Activated T-helper 17 cell treated with anti-CD3 and anti-CD28 coated beads, Interleukin-2, amount 50 U/mL, for 72 hours (primary cell): ENCODE measurements at places on chromosomes 13 and 19. TPM values are rescaled to one million over a fixed set of nuclear protein-coding genes. Genes with fewer than 3 reads are reported as not detected.
A peak's percentile ranks its signal among the peaks of the same experiment; 100 is the strongest.

DNA sequence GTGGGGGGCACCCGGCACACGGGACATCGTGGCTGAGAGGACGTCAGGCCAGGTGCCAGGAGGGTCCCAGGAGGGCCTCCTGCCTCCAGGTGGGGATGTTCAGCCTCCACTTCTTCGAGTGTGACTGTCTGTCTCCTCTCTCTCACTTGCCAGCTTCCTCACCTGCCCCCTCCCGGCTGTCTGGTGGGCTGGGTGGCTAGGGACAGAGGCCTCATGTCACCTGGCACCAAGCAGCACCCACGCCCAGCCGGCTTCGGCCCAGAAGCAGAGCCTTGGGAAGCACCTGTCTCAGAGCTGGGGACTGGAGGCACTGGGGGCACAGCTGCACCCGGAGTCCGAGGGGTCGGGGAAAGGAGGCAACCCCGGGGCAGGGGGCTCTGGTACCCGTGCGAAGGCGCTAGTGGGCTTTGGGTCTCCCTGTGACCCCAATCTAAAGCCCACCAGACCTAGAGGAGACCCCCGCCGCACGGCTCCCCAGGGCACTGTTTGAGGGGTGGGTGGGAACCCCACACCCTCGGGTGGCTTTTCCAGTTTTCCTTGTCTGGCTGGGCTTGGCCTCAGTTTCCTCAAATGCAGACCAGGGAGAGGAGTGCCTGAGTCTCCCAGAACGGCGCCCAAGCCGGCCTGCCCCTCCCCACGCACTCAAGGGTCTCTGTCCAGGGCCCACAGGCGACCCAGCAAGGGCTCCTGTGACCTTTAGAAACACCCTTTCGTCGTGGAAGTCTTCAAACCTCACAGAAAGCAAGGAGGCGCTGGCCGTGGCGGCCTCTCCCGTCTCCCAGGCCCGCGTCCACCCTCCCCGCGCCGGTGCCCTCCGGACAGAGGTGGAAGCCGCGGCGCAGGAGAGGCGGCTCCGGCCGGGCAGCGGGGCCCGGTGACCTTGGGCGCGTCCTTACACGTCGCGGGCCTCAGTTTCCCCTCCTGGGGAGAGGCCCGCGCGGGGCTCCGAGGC is 664 bp upstream of the HCN2 start:
- ATAC-seq, result no peak

- ATAC-seq, result peak; percentile 79
Observed at GRCh38 chr13:44934724-44935123, 54.5 kb downstream of the NUFIP1 start.

GRCh38 chr19:29547361-29547960 is 21.7 kb downstream of the VSTM2B start:
- no peak for ATAC-seq

The PRKCG gene
- not detected for total RNA-seq

DNA sequence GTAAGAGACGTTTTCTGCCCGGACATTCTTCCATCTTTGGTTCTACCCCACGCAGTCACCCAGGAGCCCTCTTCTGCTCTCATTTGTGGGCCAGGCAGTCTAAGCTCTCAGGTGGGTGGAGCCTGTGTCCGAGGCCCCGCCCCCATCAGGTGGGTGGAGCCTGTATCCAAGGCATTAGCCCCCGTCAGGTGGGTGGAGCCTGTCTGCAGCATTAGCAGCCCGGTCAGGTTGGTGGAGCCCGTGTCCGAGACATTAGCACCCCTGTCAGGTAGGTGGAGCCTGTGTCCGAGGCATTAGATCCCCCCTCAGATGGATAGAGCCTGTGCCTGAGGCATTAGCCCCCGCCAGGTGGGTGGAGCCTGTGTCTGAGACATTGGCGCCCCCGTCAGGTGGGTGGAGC is 45.5 kb upstream of the C13orf46 start:
- ATAC-seq, result peak; percentile 31

The ZNF358 gene
- 2.9 TPM for total RNA-seq

GRCh38 chr13:44368599-44369368 is 4.8 kb upstream of the SERP2 start:
- no peak for ATAC-seq

DNA sequence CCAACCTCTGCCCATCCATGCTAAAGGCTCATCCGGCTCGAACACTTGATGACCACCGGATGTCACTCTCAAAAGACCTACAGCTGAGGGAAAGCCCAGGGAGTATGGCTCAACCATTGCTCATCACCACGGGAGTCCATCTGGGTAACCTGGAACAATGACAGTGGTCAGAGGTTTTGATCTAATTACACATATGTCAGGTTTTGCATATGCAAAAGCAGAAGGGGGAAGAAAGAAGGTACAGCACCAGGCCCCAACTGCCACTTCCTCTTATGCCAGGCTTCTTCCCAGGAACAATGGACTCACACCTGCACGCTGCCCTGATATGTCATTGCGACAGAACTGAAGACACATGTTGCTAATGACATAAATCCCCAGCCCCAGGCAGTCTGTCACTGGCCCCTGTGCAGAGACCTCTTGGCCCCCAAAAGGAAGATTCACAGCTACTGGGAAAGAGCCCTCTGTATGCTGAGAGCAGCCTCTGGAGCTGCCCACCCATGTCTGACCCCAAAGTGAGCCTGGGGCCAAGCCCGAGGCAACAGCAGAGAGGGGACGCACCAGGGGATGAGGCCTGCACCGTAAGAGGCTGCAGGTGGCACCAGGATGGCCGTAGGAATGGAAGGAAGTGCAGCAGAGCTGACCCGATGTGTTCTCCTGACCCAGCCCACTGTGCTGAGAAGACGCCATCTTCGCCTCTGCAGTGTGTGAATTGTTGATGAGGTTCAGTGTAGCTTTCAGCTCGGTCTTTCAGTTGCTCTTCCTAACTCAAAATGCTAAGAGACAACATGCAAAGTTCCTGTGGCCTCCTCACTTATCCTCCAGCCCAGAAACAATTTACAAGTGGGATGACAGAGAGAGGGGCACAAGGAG is 26.3 kb downstream of the EPS15L1 start:
- ATAC-seq, result peak; percentile 56

DNA sequence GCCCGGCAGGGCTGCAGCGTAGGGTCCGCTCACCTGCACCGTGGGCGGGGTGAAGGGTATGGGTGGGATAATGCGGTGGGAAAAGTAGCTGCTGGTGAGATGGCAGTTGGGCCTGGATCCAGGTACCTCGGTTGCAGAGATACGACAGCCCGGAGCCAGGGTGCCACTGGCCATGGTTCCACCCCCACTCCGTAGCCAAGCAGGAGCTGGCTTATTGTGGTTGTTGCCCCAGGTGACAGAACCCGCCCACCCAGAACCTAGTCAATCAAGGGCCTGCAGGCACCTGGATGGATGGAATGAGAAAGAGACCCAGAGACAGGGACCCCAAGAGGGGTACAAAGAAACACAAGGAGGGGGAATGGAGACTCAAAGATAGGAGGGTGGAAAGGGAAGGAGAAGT is 3.5 kb upstream of the LHB start:
- no peak for ATAC-seq

DNA sequence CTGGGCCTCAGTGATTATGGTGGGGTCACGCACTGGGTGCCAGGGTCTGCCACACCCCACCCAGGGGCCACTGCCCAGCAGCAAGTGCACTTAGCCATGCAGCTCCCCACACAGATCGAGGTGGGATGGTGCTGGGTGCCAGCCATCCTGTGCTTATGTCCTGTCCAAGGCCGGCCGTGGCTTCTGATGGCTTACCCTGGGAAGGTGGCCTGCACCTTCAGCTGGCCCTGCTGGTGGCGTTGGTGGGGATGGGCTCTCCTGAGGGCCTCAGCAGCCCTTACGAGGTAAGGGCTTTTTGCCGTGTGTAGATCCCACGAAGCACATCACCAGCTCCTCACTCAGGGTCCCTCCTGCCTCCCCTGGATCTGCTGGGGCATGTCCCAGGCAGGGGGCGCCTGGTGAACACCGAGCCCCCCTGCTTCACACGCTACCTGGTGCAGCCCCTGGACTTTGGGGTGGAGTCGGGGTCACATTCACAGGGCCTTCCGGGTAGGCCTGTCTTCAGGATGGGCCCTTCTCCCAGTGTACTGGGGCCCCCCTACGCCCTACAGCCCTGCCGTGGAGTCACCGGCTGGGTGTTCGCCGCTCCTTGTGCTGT is 46.6 kb downstream of the CRTC1 start:
- no peak for ATAC-seq

DNA sequence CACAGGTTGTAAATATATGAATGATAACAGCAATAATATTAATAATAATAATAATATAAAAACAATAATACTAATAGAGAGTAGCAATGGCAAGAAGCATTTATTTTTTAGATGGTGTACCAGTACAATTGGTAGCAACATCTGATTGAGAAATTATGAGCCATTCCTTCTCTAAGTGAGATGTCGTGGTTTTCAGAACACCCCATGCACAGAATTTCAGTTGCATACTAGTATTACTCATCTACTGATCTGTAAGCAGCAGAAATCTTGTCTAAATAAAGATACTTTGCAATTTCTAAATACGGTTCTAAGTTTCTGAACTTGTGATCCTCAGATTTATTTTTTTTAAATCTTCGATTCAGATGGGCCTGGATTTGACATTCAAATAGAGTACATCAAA is 788.0 kb upstream of the ATXN8OS start:
- no peak for ATAC-seq

The PCP2 gene
- total RNA-seq, result 19.5 TPM

DNA sequence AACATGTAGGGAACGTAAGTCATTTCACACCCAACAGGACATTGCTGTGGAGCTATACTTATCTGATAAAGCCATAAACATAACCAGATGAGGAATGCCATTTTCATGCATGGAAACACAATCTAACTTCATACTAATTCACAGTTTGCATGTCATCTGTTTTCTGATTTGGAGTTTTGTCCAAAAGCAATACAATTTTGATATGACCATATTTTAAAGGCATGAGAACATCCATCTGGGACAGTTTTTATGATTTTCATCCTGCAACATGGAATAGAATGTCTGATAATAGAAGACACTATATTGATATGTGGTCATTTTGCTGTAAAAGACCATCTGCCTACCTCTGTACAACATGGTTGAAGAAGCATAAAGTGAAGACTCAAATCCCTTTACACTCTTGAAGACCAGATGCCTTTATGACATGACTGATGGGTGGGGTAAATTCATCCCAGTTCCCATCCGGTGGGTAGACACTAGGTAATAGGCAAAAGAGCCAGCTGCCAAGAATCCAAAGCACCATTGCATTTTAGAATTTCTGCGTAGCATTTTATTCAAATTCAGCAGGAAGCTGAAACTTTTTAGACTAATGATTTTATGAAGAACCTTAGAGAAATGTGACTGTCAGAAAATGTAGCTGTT is 309.8 kb downstream of the LMO7 start:
- ATAC-seq, result no peak

DNA sequence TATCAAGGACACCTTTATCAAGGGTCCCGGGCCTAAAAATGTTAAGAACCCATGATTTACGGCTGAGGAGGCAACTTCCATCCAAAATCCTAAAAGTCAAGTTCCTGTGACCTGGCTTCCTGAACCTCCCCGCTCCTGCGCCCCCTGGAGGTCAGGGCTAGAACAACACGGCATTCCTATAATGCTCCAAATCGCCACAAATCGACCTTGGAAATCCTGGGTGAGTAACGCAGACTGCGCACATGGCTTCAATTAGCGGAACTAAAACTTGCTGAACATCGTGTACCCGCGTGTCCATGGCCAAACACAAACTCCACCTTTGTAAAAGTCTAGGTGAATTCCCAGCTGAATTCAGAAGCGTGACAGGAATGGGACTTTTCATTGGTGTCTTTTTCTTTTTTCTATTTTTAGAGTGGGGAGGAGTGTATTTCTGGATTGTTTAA is 4.3 kb upstream of the C5AR1 start:
- ATAC-seq, result no peak

DNA sequence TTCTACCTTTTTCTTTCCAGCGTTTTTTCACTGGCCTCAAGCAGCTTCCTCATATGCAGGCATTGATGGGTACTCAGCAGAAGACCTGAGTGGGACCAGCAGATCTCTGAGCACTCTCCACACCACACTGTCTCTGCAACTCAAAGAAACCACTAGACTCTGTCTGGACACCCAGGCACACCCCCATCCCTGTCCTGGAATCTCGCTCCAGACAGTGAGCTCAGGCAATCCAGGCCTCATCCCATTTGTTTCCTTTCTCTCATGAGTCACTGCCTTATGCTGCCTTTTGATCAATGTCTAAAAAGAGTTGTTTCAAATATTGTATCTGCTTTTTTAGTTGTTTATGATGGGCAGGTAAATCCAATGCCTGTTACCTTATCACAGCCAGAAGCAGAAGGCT is 19.7 kb upstream of the POP4 start:
- no peak for ATAC-seq

The ZNF611 gene
- total RNA-seq, result 19.9 TPM

The DCLK1 gene
- total RNA-seq, result not detected

GRCh38 chr13:44573790-44574465 is 2.2 kb downstream of the TSC22D1 start:
- no peak for ATAC-seq

- no peak for ATAC-seq
Observed at GRCh38 chr19:4042731-4043082, 24.0 kb downstream of the ZBTB7A start.

- no peak for ATAC-seq
Observed at GRCh38 chr19:30653646-30654386, 281.6 kb downstream of the ZNF536 start.

- ATAC-seq, result peak; percentile 66
Observed at GRCh38 chr19:17841810-17842662, 5.7 kb downstream of the JAK3 start.

The RFPL4A gene
- not detected for total RNA-seq

DNA sequence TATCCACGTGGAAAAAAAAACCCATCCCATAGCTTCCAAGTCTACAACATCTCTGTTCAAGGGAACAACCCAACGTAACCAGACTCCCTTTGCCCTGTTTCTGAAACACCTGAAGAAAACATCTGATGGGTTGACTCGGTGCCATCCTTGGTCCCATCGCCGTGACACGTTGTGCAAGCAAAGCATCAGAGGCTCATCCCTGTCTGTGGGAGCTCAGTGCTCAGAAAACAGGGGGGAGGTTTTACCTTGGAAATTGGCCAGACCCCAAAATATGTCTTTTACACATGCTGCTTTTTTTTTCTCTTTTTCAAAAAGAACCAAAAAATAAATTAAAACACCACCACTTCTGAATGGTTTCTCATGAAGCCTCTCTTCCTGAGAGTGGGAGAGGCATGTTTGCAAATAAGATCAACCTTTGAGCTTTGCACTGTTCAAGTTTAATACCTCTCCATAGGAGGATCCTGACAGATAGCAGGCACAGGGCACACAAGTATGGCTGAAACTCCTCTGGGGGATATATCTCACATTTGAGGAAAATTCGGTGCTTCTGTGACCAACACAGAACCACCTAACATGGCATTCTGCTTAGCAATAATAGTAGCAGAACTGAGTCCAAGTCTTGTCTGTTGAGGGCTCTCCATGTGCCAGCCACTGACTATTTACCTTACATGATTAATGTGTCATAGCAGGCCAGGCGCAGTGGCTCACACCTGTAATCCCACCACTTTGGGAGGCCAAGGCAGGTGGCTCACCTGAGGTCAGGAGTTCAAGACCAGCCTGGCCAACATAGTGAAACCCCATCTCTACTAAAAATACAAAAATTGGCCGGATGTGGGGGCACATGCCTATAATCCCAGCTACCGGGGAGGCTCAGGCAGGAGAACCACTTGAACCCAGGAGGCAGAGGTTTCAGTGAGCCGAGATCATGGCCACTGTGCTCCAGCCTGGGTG is 7.0 kb upstream of the PVR start:
- no peak for ATAC-seq

GRCh38 chr13:40963927-40964326 is 55.2 kb downstream of the ELF1 start:
- peak; percentile 84 for ATAC-seq

GRCh38 chr13:27772651-27773425 is 19.4 kb upstream of the GSX1 start:
- ATAC-seq, result no peak

GRCh38 chr19:28710278-28710677 is 502.7 kb downstream of the UQCRFS1 start:
- ATAC-seq, result no peak

The MBD3L3 gene
- total RNA-seq, result not detected
